ENCODE measurements at places on chromosomes 1 and 21.
A peak's percentile ranks its signal among the peaks of the same experiment; 100 is the strongest.

DNA sequence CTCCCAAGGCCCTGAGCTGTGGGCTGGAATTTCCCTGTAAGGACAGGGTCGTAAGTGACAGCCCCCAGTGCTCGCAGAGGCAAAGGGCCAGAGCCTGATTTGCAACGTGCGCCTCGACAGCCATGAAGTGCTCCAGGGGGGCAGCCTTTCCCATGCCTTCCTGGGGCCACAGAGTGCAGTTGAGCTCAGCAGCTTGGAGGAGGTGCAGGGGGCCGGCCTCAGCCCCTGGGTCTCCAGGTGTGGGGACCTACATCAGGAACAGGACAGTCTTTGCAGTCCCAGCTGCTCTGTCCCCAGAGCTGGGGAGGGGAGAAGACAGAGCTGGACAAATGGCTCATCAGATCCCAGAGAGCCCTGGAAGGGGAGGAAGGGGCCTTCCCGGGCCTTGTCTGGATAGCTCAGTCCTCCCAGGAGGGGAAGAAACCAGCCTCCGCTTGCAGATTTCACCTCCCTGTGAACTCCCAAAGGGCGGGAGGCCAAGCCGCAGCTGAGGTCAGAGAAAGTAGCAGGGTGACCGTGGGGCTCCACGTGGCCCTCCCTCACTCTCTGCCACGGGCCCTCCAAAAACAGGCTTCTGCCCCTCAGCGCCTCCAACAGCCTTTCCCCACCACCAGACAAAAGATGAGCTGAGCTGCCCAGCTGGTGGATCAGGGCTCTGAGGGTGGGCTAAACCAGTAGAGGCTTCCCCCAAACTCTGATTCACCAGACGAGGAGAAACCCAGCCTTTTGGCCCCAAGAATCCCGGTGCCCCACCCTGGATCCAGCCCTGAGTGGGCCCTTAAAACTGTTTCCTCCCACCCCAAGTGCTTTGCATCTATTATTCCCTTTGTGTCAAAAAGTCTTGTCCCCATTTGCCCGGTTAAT lies 76.5 kb downstream of the DHRS3 start:
- no peak for DNase-seq

GRCh38 chr1:44038876-44039657 lies 7.8 kb upstream of the SLC6A9 start:
- no peak for DNase-seq

DNA sequence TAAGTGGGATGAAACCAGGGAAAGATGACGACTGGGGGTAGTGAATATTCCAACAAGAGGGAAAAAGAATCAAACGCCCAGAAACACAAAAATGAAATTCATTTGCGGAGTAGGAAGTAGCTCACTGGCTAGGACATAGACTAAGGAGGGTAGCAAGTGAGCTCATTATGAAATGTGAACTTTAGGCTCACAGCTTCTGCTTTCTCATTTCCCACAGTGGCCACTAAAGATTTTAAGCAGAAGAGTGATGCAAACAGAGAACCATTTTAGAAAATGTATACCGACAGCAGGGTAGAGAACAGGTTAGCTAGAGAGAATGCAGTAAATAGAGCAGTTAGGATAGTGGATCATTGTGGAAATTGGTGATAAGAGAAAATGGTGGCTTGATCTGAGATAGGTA lies 3.5 kb downstream of the CD48 start:
- peak; percentile 86 for DNase-seq

DNA sequence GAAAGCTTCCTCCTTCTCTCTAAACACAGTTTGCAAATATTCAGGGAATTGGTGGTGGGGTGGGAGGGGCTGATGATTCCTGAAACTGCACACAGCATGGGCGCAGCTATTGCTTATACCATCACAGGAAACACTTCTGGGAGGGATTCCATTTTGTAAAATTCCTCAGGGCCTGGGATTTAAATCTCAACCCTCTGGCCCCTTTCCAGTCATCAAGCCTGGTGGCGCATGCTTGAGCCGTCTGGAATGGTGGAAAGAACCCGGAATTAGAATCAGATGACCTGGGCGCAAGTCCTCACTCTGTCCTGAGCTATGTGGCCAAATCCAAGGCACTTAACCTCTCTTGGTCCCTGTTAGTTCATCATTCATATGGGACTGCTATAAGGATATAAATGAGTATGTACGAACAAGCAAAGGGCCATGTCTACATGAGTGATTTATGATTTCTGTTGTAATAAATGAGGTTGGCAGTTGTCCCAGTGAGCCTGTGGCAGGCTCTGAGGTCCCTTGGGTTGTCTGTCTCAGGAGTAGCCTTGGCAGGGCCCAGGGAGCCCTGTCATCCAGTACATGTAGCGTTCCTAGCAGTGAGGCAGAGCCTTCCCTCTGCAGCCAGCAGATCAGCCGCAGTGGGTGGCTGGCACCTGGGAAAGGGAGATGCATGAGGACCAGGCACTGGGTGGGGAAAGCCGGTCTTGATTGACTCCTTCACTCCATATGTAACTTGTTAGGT lies 72.0 kb downstream of the MAN1C1 start:
- no peak for DNase-seq

DNA sequence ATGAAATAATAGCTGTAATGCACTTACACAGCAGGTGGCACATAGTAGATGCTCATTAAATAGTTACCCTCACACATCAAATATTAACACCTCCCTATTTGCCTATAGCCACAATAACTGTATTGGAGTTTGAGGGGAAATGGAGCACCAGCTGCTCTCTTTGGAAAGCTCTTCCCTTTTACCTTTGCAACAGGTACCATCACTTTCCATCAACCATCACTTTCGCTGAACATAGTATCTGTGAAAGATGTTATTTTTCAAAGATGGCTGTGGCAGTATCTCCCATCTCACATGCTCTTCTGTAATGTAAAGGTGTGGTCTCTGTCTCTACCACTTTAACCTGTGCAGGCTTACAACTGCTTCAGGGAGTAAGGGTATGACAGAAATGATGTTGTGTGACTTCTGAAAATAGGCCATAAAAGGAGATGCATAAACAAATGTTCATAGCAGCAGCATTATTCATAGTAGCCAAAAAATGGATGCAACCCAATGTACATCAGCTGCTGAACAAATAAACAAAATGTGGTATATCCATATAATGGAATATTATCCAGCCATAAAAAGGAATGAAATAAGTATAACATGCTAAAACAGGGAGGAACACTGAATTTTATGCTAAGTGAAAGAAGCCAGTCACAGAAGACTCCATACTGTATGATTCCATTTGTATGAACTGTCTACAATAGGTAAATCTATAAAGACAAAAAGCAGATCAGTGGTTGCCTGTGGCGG lies 288.3 kb downstream of the AKT3 start:
- no peak for DNase-seq

DNA sequence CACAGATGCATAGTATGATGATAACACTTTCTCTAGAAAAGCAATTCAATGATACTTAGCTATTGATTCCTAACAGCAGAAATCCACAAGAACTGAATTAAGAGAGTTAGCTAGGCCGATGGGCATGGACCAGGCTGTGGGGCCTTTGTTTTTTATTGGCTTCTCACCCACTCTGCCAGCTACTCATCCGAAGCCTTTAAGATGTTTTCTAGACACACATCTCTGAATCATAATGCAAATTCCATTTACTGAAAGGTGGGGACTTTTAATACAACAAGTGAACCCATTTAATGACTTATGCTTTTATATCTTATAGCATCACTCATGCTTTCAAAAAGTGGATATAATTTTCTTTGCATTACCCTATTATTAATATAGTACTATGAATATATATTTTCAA lies 170.2 kb downstream of the RUNX1 start:
- no peak for DNase-seq

GRCh38 chr1:104072915-104073371 lies 323.2 kb downstream of the AMY1C start:
- no peak for DNase-seq

DNA sequence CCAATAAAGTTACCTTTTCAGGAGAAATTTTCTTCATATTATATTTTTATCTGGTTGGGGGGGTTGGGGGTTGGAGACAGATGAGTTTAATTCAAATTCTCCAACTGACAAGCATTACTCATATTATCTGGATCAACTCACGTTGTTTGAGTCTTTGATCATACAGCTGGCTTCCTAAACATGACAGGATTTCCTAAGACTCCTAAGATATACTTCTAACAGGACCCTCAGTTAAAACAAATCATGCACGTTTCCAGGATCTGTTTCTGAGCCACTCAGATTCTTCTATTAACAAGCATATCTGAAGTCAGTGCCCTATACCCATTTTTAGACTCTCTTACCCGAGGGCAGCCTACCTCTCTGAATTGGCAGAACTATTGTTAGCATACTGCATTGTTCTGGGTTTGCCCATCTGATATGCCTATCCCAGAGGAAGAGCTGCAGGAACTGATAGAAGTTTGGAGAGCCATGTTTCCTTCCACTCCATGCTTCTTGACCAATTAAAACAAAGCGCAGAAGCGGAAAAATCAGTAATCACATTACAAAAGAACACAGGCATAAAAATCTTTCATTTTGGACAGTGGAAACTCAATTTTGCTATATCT lies 653.9 kb downstream of the LTN1 start:
- no peak for DNase-seq

GRCh38 chr1:160954158-160955104 lies at the start of gene ITLN2:
ITLN2 (minus strand) TSS chr1:160954809; CDS start chr1:160954741, 68 bp downstream.
- DNase-seq, result peak; percentile 51

DNA sequence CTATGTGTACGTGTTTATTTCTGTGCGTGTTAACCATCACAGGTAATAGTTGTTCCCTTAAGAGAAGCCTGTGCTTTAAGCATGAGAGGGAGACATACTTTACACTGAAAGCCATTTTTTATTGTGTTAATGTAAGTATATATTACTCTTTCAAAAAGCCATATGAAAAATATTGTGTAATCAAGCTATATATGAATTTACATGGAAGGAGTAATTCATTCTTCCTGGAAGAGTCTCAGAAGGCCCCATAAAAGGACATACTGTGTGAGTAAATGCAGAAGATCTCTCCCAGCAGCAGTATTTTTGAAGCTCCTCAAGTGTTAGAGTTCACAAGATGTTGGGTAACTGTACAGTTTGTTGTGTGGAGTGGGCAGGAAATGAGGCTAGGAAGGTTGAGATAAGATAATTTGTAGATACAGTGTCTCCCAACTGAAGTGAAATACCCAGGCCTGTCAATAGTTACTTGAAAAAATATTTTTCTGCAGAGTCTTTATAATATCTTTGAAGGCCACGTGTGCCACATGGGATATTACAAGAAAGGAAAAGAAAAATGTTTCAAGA lies 138.3 kb downstream of the PTGER3 start:
- no peak for DNase-seq

DNA sequence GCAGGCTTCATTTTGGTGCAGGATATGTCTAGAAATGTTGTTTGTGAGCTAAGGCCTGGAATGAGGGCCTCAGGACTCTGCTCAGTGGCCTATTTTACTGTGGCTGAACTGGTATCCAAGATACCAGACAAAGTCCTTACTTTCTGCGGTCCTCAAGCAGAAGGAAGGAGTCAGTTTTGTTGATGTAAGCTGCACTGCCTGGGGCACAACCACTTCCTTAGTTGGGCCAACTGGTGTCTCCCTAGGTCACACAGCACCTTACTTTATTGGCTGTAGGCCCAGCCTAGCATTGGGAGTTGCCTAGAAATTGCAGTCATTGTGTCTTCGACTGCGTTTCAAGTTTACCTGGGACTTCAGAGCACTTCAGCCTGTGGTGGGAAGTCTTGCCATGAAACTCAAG lies 1322.7 kb downstream of the AMY1C start:
- no peak for DNase-seq

DNA sequence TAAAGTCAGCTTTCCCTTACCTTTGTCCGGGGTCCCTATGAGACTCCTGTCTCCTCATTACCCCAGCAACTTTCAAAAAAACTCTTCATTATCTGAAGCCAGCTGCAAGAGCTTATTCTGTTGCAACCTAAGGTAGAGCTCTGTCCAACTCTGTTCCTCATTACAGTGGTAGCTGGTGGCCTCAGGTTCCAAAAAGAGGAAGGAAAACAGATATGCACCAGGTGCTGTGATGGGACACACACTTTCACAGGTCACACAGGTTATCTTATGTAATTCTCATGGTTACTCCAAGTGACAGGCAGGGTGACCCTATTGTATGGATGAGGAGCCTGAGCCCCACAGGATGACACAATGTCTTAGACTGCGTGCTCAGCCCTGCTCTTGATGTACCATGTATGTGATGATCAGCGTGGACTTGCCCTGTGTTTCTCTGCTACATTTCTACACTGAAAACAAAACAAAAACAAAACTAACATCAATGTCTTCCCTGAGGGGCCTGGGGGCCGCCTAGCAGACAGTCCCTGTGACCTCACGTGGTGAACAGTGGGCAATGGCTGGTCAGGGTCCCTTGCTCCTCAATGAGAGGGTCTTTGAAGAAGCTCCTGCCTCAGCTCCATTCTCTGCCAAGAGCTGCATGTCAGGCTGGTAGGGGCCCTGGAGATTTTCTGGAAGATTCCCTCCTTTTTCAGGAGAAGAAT lies 9.7 kb upstream of the TENT5C start:
- no peak for DNase-seq

- DNase-seq, result no peak
Observed at GRCh38 chr1:225777058-225777582, 506 bp upstream of the SRP9 start.

DNA sequence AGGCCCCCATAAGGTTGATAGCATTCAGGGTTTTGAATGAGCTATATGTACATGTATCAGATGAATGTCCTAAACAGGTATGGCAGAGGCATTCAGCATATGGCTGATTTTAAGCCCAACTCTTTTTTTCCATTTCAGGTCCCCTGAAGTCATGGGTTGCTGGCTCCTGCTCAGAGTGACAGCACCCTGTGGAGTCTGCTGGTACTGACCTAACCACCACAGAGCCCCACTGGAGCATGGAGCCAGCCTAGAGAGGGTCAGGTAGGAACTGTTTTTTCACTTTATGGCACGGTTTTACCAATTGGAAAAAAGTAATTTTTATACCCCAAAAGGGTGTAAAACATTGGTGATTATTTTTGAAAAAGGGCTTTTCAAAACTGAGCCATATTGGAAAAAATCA lies 82.5 kb upstream of the MPC2 start:
- DNase-seq, result no peak

DNA sequence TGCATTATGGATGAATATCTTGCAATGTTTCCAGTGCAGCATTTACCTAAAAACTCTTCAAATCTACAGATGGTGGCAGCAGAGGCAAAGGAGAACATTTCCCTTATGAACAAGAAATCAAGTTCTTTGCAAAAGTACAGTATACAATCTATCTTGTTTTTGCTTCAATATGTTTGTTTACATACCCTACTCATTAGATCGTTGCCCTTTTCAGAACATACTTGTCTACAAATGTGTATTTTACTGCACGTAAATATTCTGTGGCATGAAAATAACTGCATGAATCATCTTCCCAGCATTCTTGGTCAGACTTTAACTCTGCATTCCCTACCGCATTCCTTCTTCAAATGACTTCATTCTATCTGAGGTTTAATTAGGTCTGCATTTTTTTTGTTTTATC lies 212.7 kb downstream of the ZP4 start:
- no peak for DNase-seq

DNA sequence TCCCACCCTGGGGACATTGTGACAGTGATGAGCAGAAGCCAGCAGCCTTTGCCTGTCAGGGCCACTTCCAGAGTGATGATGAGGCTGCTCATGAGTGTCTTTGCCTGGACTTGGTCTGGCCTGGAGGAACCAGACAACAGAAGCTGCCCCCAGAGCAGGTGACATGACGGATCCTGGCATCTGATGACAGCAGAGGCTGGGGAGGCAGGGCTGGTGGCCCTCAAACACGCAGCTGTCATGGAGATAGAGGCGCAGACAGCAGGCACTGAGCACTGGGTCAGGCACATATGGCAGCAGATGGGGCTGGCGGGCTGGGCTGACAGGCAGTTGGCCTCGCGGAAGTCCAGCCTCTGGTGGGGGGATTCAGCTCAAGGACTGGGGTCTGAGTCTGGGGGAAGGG lies 66.4 kb upstream of the STUM start:
- DNase-seq, result no peak

- no peak for DNase-seq
Observed at GRCh38 chr1:20248971-20249612, 41.6 kb upstream of the VWA5B1 start.
